Stimulated activated CD4-positive, alpha-beta T cell treated with anti-CD3 and anti-CD28 coated beads, Interleukin-15, amount 100 ng/mL, for 48 hours (primary cell): ENCODE measurements at places on chromosomes 5 and 9.

DNA sequence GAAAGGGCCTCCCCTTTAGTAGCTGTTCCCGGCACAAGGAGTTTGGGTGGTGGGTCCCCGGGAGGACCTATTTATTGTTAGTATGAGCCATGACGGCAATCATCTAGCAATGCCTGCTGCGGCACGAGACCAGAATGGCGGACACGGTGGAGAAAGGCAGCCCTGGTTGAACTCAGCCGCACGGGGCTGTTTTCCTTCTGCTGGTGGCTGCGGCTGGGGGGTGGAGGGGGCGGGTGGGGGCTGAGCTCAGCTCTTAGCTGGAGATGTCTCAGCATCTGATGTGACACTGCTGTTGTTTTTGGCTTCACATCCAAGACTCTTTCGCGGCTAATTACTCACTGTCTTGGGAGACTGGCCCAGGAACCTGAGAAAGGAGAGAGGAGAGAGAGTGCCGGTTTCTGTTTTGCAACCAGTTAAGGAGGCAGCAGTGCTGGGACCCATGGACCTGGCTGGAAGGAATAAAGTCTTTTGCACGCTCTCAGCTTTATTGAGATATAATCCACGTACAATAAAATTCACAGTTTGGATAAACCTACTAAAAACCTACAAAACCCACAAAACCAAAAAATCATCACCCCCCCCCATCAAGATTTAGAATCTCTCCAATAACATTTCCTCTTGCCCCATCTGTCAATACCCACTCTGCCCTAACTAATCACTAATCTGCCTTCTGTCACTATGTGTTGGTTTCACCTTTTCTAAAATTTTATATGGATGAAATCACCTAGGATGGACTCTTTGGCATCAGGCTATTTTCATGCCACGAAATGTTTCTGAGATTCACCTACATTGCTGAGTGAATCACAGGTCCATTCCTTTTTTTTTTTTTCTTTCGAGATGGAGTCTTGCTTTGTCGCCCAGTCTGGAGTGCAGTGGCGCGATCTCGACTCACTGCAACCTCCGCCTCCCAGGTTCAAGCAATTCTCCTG is 81.8 kb upstream of the NEURL1B start:
- DNase-seq, result no peak

GRCh38 chr9:33291031-33291397 is 698 bp downstream of the NFX1 start:
- no peak for DNase-seq

DNA sequence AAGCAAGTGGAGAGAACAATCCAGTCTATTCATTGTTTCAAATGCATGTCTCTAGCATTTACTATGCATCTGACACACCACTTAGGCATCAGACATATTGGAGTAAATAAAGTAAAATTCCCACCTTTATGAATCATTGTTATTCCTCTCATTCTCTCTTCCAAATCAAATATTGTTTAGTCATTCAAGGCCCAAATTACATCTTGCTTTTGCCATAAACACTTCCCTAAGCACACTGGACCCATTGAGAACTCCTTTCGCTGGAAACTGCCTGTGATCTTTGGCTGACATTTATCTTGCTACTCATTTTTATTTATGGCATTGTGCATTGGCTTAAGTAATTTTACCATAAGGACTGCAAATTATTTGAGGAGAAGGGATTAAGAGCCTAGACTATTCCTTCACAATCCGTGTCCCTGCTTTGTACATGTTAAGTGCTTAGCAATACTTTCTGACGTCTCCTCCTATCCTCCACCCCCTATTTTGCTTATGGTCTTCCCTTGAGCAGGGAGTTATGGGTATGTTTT is 7.4 kb downstream of the C5orf46 start:
- DNase-seq, result no peak

DNA sequence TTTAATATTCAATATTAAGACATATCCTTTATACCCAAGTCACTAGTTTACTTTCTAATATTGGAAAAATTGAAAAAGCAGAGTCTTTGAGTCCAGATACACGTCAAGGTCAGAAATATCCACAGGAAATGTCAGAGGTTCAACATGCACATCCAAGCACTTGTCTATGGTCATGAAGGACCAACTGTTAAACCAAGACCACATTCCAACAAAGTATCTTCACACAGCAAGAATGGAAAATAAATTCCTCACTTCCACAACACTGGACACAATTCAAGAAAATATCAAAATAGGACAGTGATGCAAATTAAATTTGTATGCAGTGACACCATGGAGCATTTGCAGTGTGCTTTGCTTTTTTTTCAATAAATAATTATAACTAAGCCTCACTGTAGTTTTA is 142.5 kb downstream of the GABRB2 start:
- no peak for DNase-seq

DNA sequence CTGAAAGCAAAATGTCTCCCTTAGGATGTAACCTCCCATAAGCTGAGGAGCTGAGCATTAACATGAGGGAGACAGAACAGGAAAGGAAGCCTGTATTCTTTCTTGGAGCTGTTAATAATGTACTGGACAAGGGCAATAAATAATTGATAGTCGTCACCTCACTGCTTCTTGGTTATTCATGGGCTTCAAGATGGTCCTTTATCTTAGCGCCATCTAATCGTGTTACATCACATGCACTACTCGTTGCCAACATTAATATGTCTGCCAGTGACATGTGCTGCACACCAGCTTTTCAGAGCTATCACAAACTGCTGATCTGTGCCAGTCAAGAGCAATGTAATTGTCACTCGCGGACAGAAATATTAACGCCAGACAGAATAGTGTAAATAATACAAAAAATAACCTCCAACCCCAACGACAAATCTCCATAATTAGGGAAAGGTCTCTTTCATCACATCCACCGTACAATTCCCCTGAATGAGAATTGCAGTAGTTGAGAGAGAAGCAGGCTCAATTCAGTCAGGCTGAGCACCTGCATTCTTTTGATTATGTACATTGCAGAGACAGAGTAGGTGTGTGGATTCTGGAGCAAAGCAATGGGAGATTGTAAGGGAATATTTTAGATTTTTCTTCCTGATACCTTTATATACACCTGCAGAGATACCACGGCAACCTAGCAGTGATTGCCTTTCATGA is 267.1 kb downstream of the SPATA31D1 start:
- DNase-seq, result no peak

GRCh38 chr5:102196481-102196880 is 99.6 kb downstream of the SLCO4C1 start:
- DNase-seq, result no peak

- DNase-seq, result no peak
These were observed 8.1 kb downstream of the BRD9 start for GRCh38 chr5:884345-885126.

DNA sequence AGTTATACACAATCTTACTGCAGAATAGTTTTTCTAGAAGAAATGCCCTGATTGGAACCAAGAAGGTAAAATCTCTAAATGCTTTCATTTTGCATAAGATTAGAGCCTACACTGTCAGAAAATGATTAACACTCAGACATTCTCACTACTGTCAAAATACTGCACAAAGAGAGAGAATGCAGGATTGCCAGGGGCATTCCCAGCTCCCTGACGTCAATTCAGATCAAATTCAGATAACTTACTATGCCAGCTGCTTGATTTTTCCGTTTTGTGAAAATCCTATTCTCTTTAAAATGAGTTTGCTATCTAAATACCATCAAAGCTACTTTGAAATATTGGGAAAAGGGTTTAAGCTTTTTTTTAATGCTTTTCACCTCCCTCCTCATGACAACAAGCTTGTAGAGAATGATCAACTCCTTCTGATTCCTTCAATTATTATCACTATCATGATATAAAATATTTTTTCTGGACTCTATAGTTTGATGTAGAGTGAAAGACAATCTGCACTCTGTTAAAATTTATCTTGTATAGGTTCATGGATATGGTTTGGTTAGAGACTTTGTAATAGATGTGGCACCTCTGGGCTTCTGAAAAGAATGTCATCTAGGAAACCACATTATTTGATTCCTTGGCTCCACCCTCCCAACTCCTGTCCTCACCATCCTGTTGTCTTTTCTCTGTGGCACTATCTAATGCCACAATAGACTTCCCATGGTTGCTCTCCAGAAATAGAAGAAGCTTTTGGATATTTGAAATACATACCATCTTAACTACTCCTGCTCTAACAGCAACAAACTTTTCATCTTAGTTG is 407.7 kb downstream of the PDE4D start:
- no peak for DNase-seq

GRCh38 chr5:156753846-156754245 is 96.2 kb upstream of the PPP1R2B start:
- DNase-seq, result no peak

DNA sequence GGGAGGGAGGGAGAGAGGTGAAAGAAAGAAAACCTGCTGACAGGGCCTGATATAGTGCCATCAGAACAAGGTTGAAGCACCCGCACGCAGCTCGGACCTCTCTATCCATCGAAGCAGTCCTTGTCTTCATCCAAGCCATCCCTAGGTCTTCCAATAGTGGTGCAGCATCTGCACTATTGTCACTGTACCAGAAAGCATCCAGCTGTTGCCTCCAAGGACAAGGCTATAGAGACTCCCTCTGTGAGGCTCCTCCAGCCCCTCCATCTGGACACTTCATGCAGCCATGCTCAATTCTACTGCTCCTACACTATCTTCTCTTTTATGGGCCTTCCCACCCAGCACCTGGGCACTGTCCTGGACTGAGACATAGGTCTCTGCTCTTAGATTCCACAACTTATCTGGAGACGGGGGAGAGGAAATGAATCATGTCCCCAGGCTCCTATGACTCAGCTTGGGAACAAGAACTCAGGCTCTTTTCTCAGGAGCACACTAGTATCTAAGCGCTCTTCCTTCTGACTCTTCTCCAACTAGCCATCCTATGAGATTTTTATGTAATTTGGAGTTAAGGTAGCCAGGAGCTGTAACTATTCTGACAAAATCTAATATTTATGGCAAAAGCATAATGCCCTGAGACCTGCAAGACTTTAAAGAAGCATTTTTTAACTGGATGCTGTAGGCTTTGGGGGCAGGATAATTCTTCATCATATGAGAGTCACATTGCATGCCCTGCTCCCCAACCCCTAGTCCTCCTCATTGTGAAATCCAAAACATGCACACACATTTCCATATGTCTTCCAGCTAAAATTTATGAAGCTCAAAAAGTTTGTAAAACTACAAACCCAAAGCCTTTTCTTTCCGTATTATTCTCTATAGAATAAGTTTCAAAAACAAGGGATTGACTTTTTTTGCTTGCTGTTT is 446.8 kb downstream of the CCDC171 start:
- DNase-seq, result no peak
